DMS79 (cell line): ENCODE measurements at places on chromosomes 13 and 19.

DNA sequence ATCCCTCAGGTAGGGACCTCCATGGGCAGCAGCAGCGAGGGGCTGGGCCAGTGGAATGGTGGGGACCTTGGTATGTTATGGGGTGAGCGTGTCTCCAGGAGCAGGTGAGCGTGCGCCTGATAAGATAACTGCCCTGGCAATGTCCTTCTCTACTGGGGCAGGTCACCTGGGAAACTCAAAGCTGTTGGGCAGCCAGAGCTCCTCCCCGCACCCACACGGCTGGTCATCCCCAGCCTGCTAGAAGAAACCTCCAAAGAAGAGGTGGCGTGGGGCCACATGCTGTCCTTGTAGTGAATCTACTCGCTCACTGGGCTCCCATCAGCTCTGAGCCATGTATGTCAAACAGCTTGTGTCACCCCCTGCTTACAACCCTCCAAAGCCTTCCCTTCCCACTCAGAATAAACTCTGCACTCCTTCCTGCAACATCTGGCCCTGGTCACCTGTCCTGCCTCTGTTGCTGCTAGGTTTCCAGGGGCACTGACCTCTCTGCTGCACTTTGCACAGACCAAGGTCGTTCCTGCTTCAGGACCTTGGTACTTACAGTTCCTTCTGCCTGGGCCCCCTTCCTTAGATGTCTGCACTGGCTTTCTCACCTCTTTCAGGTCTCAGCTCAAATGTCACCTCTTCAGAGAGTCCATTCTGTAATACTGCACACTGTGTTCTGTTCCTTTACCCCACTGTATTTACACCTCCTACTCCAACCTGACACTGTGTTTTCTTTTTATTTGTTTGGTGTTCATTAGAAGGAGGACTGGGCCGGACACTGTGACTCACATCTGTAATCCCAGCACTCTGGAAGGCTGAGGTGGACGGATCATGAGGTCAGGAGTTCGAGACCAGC, 1.8 kb upstream of the ATP4A start:
- DNase-seq, result no peak

DNA sequence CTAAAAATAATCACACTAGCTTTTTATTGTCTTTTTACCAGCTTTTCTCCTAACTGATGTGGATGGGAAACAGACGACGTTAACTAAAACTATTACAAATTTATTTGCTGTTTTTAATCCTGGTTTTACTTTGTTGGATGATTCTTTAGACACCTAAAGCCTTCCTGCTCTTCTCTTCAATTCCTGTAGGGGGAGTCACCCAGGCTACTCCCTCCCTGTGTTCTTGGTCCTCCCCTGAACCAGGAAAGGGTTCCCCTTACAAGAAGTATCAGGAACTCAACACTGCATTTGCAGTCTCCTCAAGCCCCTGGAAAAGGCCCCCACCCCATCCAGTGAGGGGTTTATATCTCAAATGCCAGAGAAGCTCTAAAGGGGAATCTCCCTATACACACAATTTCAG, 206.1 kb downstream of the SUCLA2 start:
- DNase-seq, result no peak

DNA sequence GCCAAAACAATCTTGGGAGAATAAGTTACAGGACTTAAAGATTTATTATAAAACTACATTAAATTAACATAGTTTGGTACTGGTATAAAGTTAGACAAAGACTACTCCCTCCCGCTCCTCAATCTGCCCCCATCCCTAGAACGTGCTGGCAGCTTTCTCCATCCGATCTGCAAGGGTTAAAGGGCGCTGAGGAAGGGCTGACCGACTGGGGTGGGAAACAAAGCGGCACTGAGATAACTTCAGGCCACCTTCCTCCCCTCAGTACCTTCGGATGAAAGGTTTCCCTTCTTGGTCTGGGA, 790 bp upstream of the SUGT1 start:
- DNase-seq, result no peak

DNA sequence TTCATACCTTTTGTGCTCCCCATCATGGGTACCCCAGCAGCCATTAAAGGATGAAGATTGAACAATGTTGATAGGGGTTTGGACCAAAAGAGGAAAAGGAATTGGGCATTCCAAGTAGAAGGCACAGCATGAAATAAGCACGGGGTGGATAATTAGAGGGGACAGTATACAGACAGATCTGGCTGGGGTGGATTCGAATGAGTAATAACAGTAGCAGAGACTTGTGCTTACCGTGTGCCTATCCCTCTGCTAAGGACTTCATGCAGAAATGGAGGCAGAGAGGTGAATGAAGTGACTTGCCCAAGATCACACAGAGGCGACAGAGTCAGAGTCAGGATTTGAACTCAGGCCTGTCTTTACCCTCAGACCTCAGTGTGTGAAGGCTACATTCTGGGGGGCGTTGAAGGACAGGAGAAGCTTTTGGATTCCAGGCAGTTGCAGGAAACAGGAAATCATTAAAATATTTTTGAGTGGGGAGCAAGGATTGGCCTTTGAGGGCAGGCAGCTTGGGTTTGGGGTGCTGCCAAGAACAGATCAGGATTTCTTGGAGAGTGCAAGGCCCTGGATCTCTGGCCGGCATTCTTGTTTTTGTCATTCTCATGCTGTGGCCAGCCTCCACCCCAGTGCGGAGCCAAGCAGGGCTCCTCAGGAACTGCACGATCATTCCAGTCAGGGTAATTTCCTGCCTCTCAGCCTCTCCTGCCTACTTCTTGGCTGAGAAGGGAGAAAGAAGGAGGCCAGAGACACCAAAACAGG, 18.7 kb downstream of the PAF1 start:
- DNase-seq, result no peak

- peak; percentile 48 for DNase-seq
Measured at GRCh38 chr13:106533943-106534638, 1.4 kb downstream of the EFNB2 start.

- no peak for DNase-seq
Measured at GRCh38 chr19:8580710-8581281, 3.6 kb upstream of the MYO1F start.

DNA sequence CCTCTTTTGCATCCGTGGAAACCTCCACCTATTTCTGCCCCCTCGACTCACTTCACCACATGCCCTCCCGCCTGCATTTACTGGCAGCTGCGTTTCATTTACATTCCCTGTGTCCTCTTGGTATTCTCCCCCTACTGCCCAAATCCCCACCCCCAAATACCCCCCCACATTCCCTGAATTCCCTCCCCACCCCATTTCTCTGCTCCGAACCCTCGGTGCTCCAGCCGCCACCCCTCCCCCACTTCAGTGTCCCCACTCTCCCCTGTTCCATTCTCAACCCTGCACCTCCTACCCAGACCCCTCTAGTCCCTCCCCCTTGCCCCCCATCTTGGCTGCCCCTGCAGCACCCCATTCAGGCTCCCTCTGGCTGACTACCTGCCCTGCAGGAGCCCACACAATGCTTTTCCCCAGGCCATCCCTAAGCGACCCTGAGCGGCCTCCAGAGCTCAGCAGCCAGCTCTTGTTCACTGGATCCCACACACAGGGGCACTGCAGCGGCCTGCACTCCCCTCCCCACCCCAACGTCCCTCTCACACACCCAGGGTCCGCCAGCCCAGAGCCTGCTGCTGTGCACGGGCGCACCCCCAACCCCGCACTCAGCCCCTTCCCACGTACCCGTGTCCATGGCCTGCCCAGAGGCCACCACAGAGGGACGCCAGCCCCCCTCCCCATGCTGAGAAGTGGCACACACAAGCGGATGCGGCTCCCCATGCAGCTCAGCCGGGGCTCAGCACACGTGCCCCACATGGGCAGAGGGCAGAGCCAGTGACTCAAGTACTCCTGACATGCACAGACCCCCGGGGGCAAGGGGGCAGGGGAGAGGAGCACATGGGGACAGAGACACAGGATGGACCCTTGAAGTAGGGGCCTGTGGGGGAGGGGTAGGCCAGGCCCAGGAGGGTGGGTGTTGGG, 26.3 kb downstream of the SHANK1 start:
- DNase-seq, result no peak

DNA sequence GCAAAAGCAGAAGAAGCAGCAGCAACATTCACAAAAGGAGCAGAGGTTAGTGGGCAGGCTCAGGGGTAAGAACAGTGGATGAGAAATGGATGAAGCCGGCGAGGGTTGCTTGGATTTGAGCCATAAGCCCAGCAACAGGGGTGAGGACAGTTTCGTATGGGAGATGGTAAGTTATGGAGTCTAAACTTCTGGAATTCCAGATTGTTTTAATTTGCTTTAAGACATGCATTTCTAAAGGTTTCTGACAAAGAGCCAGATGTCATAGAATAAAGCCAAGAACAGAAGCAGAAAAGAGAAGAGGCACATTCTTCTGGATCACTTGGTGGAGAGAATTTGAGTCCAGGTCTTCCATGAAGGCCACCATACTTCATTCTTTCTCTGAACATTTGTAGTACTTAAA, 76.6 kb downstream of the TNFSF11 start:
- no peak for DNase-seq

DNA sequence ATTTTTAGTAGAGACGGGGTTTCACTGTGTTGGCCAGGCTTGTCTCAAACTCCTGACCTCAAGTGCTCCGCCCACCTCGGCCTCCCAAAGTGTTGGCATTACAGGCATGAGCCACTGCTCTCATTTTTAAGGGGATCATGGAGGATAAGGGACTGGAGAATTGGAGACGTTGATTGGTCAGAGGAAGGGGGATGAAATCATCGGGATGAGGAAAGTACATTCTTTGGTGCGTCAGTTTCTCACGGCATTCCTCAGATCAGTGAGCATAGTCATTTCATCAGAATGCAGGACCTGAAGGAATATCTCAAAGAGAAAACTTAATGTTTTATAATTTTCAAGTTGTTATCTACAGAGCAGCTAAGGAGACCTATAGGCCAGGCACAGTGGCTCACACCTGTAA, 14.0 kb downstream of the ZNF114 start:
- DNase-seq, result no peak

DNA sequence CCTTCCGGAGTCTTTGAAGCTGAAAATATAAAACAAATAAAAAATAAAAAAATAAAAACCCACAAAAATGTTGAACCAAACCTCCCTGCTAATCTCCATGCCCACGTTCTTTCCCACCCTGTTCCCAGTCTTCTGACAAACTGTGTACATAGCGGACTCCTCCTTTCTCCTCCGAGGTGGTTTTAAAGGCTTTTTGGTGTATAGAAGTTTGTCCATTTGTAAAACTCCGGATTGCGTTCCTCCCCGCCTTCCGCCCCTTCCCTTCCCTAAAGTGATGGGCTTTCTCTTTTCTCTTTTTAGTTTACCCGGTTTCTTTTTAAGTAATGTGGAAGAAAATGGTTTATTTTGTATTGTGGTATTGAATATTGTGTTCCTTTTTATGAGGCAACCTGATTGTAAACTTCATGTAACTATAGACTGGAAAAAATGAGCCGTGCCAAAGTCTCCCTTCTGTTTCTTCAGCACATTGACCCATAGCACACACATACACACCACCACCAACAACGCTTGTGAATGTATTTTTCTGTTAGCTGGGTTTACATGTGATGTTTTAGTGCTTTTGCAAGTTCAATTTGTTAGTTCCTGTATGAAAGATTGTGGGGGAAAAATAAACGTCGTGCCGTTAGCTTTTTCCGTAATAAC, 4.4 kb downstream of the ZIC2 start:
- no peak for DNase-seq

GRCh38 chr13:51829568-51829899, 15.4 kb downstream of the TMEM272 start:
- no peak for DNase-seq

- no peak for DNase-seq
Measured at GRCh38 chr13:112700291-112701060, 10.6 kb downstream of the ATP11A start.

DNA sequence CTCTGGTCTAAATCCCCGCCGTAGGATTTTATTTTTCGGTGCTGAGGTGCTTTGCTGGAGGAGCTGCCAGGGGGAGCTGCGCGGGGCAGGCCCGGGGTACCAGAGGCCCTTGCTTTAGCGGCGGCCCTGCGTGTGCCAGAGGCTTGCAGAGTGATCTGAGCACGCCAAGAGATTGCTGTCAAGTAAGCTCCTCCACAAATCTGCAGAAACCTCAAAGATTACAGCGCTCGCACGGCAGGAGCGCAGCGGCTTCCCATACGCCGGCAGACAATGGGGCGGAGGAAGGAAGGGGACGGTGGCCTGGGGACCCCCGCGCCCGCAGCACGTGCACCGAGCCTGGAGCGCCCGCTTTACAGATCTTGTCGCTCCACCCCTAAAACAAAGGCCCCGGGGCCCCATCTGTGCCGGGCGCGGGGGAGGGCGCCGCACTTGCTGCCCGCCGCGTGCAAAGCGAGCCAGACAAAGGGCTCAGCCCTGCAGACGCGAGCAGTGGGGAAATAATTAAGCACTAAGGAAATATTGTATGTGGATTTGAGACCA, 9.1 kb upstream of the C19orf12 start:
- DNase-seq, result no peak

- peak; percentile 87 for DNase-seq
Measured at GRCh38 chr19:23415561-23416191, 20.4 kb upstream of the ZNF91 start.
